ENCODE measurements at places on chromosomes 13 and 19.
A peak's percentile ranks its signal among the peaks of the same experiment; 100 is the strongest.

GRCh38 chr13:76965759-76966421 lies 17.6 kb downstream of the ACOD1 start:
- no peak for DNase-seq

GRCh38 chr19:47253467-47253881 lies 2.9 kb upstream of the CCDC9 start:
- DNase-seq: no peak

- DNase-seq: no peak
Observed at GRCh38 chr13:101572456-101572855, 120.0 kb downstream of the ITGBL1 start.

- no peak for DNase-seq
Observed at GRCh38 chr13:108594153-108594552, 35.3 kb upstream of the MYO16 start.

DNA sequence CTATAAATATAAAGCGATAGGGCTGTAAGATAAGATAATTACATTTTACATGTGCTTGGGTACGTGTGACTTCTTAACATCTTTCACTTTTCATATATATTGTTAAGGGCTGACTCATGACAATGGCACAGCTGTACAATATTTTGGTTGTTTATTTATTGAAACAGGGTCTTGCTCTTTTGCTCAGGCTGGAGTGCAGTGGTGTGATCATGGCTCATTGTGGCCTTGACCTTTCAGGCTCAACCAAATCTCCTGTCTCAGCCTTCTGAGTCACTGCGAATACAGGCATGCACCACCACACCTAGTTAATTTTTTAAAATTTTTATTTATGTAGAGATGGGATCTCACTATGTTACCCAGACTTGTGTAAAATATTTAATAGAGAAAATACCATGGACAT lies 2532.4 kb upstream of the PCDH20 start:
- no peak for DNase-seq

GRCh38 chr13:74562381-74562780 lies 428.2 kb upstream of the KLF12 start:
- DNase-seq: no peak

DNA sequence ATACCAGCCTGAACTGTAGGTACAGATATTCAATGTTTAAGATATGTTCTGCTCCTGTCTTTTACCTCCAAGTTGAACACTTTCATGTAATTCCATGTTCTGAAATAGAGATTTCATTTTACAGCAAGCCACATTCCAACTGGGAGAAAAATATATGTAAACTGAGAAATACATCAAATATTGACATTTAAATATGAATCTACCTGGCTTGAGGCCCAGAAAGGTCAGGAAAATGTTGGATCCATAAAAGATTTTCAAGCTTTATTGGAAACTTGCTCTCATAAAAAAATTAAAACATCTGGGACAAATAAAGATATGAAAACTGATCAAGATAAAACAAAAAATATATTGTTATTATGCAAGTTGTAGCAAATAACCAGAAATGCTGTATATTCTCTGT lies 1078.7 kb upstream of the ATXN8OS start:
- DNase-seq: no peak

DNA sequence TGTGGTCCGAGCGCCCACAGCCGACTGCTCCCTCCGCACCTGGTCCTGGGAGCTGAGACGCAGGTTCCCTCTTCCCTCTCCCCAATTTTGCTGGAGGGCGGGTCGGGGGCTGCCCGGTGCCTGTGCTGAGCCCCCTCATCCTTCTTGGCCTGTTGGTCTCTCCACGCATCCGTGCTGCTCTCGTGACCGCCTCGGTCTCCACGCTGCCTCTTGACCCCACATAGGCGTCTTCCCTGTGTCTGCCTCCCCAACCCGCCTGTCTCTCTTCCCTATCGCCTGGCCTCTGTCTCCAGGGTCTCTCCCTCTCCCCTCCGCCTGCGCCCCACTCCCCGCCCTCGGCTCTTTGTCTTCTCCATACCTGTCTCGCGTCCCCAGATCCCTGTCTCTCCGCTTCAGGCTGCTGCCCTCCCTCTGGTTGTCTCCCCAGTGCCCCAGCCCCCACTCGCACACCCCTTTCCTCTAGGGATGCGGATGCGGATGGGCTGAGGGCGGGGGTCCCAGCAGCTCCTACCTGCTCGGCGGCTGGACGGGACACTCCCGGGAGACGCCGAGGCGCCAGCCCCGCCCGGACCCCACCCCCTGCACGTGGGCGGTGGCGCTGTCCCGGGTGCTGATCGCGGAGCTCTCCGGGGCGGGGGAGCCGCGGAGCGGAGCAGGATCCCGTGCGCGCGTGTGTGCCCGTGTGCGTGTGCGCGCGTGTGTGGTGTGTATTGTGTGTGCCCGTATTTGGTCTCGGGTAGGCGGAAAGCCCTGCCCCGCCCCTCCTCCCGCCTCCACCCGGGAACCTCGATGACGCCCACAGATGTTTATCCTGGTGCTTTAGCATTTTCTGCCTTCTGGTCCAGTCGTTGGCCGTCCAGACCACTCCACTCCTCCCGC lies at the start of gene SYT5:
Gene SYT5 (minus strand): TSS at position 684 of the 879 bp plus-strand sequence. CDS start 1,248 bp downstream, outside the sequence.
- DNase-seq: no peak

- DNase-seq: no peak
Observed at GRCh38 chr13:66329988-66330451, 900.1 kb downstream of the PCDH9 start.

- DNase-seq: no peak
Observed at GRCh38 chr19:5003781-5004180, 34.9 kb downstream of the KDM4B start.

- no peak for DNase-seq
Observed at GRCh38 chr13:113596321-113597200, 12.0 kb downstream of the TFDP1 start.

DNA sequence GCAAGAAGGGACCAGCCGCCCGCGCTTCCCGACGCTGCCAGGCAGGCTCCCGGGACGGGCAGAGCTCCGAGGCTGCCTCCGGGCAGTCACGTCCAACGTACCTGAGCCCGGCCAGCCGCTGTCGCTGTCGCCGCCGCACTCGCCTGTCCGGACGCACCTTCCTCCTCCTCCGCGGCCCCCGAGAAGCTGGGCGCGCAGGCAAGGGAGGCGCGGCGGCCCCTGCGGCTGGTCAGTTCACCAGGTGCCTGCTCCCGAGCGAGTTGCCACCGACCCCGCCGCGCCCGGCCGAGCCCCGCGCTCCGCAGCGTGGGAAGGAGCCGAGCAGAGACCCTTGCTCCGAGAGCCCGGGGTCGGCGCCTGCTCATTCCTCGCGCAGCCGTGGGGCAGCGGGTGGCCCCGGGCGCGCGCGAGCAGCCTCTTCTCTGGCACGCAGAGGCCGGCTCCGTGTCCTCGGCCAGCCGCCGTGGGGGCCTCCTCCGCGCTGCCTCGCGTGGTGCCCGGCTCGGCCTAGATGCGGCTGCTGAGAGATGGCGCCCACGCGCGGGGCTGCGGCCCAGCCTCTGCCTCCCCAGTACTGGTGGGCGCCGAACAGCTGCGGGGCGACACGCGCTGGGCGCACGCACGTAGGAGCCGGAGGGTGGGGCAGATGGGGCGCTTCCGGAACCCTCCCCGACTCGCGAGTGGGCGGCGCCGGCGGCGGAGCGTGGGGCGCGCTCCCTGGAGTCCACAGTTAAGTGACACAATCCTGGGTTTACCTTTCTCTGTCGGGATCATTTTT lies 419.4 kb downstream of the UQCRFS1 start:
- DNase-seq: no peak

GRCh38 chr19:1671716-1672037 lies 19.3 kb upstream of the TCF3 start:
- DNase-seq: no peak

GRCh38 chr13:31008400-31009115 lies 76.1 kb downstream of the TEX26 start:
- DNase-seq: no peak

GRCh38 chr19:47778954-47779351 lies 450 bp downstream of the SELENOW start:
- peak; percentile 37 for DNase-seq
